ENCODE measurements at places on chromosomes 2 and 18. TPM values are rescaled to one million over a fixed set of nuclear protein-coding genes. Genes with fewer than 3 reads are reported as not detected.

SPOPL gene
- 10.3 TPM for total RNA-seq

MOCOS gene
- total RNA-seq = 2.7 TPM

COA5 gene
- 22.9 TPM for total RNA-seq

DPP4 gene
- total RNA-seq = 0.69 TPM

OXER1 gene
- not detected for total RNA-seq

KCNG2 gene
- not detected for total RNA-seq

ALPI gene
- total RNA-seq = not detected

STARD6 gene
- total RNA-seq = not detected

NLRC4 gene
- total RNA-seq = not detected

RAB27B gene
- total RNA-seq = 11.8 TPM

SCN7A gene
- total RNA-seq = not detected

PAIP2B gene
- total RNA-seq = 0.23 TPM

LAMA3 gene
- 38.4 TPM for total RNA-seq

MAP4K3 gene
- 17.1 TPM for total RNA-seq

KRTCAP3 gene
- 1.1 TPM for total RNA-seq

IL37 gene
- not detected for total RNA-seq

MDH1B gene
- total RNA-seq = 1.2 TPM

RAB6C gene
- total RNA-seq = not detected

ACOXL gene
- not detected for total RNA-seq

HTR2B gene
- total RNA-seq = not detected

Measured in A549 treated with RU486 at 1 μM for 4 hours (cell line).